ENCODE measurements at places on chromosomes 7 and 10.

GRCh38 chr7:158074896-158075632 lies 512.6 kb downstream of the PTPRN2 start:
- DNase-seq: no peak

- DNase-seq: no peak
Measured at GRCh38 chr10:24425151-24425550, 216.2 kb downstream of the KIAA1217 start.

GRCh38 chr7:143299346-143299745 lies 11.2 kb downstream of the CASP2 start:
- DNase-seq: peak; percentile 27

GRCh38 chr10:112593023-112593422 lies 146.0 kb downstream of the VTI1A start:
- DNase-seq: peak; percentile 7

DNA sequence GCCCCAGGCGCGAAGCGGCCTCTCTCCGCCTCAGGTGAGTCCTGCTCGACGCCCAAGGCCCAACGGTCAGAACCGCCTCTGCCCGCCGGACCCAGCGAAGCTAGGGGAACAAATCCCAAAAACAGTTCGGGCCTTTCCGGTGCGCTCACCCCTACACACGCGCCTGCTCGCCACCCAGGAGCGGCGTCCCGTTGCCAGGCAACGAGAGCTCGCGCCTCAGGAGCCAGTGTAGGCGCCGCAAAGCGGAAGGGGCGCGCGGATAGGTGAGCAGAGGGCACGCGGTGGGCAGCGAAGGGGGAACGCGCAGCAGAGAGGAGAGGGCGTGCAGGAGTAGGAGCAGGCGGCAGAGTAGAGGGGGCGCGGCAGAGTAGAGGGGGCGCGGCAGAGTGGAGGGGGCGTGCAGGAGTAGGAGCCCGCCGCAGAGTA lies at the start of the genes DYDC1 and DYDC2:
Gene DYDC1 (minus strand): TSS at position 193 of the 426 bp plus-strand sequence. CDS start 4,154 bp downstream, outside the sequence.
Gene DYDC2 (plus strand): TSS at position 219 of the 426 bp plus-strand sequence. CDS start 5,663 bp downstream, outside the sequence.
- DNase-seq: peak; percentile 4

DNA sequence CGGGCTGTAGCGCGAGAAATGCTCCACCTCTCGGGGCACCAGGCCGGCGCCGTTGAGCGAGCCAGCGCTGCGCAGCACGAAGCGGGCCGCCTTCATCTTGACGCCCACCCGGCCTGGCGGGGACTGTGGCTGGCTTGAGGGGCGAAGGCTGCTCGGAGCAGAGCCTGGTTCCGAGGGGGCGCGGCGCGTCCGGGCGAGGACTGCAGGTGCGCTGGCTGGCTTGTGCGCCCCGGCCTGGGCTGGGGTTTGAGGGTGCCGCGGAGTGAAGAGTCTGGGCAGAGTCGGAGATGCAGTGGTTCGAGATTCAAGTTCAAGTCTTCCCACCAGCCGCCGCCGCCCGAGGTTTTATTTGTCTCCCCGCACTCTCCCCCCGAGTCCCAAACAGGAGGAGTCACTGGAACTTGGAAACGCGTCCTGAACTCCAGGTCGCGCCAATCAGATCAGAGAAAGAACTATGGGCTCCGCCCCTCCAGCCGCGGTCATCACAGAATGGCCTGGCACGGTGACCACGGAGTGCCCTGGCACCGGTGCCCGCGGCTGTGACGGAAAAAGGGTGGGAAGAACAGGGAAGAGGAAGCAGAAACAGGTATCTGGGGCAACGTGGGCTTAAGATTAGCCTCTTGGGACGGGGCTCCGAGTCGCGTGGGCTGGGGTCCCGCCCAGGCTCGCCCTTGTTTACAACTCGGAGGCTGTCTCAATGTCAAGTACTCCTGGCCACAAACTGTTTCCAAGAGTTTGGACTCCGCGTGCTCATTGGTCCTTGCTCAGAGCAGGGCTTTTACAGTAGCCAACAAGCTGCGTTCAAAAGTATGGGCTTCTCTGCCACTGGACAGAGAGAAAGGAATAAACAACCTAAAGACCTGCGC lies at the start of gene PDK4:
Gene PDK4 (minus strand): TSS at position 319 of the 866 bp plus-strand sequence. CDS start 223 bp downstream, at position 96.
- DNase-seq: peak; percentile 78

DNA sequence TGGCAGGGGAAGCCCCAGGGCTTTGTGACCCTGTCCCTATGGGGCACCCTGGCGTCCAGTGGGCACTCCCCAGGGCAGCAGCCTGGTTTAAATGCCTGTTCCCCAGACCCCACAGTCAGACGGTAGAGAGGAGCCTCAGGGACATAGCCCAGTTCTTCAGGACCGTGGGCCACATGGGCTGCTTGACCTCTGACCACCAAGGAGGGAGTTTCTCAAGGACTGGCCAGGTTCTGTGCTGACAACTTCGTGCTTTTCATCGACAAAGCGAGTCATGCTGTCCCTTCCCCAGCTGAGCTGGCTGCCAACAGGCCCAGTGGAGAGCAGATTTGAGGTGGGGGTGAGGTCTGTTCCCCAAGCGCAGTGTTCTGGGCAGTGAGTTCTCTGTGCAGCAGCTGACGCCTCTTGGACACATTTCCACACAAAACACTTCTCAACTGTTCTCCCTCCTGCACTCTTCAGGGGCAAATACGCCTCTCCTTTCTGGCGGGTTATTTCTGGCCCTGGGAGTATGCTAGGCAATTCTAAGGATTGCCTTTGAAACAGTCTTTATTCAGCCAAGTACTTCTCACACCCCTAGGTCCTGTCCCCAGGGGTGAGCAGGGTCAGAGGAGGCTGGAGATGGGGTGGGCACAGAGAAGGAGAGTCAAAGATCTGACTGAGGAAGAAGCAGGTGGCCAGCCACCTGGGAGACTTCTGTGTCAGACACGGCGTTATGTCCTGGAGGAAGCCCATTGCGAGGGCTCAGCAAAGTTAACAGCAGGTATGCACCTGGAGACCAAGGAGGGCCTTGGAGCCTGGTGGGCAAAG lies 57.3 kb upstream of the CAMK2B start:
- DNase-seq: no peak

DNA sequence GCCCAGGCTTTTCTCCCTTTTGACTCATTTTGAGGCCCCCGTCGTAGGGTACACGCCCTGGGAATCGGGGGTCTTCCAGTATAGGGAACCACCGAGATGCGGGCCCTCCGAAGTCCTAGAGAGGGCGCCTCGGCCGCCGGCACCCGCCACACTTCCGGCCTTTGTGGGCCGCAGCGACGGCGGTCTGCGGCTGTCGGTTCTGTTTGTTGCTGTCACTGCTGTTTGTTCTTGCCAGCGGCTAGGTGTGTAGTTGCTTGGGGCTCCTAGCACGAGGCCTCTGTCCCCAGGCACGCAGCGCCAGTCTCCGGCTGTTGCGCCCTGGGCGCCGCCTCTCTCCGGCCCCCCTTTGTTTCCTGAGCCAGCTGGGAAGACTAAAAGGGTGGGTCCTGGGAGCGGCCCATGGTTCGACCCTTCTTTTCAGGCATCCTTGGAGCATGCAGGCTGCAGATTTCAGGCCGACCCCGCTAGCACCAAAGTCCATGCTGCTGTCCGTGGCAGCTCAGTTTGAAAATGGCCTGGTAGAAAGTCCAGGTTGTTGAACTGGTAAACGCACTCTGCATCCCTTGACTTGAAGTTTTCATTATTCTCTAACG lies 17.8 kb upstream of the ZKSCAN1 start:
- peak; percentile 28 for DNase-seq

DNA sequence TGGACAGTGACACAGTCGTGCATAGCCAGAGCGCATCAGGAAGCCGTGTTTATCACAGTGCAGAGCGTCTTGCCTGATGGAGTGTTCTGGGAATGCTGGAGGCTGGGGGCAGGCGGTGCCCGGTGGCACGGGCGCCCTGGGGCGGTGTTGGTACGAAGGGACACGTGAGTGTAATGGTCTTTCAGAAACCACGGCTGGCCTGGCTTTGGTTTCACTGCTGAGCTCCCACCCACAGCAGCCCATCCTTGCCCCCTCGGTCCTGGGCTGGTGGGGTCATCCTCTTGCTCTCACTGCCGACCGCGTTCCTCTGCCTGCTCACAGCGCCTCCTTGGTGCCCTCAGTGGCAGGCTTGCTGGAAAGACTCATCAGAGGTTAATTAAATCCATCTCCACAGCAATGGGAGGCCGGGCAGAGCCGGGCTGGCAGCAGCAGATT lies 50.6 kb downstream of the NKX6-2 start:
- no peak for DNase-seq

GRCh38 chr10:102713539-102713813 lies 721 bp downstream of the ARL3 start:
- DNase-seq: no peak

DNA sequence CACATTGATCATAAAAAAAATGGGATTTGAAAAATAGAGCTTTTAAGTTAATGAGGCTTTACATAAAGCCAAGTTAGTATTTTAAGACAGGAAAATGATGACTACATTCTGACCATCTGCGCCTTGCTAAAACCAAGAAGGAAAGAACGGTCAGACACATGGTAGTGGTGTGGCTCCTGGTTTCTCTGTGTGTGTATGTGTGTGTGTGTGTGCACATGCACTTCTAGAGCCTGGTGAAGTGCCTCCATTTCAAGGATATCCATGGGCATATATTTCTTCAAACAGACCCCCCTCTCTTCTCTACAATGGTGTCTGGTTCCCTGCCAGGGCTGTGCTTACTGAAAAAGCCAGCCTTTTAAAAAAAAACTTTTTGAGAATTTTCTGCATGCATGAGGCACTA lies 80.9 kb downstream of the FRMPD2 start:
- DNase-seq: no peak

DNA sequence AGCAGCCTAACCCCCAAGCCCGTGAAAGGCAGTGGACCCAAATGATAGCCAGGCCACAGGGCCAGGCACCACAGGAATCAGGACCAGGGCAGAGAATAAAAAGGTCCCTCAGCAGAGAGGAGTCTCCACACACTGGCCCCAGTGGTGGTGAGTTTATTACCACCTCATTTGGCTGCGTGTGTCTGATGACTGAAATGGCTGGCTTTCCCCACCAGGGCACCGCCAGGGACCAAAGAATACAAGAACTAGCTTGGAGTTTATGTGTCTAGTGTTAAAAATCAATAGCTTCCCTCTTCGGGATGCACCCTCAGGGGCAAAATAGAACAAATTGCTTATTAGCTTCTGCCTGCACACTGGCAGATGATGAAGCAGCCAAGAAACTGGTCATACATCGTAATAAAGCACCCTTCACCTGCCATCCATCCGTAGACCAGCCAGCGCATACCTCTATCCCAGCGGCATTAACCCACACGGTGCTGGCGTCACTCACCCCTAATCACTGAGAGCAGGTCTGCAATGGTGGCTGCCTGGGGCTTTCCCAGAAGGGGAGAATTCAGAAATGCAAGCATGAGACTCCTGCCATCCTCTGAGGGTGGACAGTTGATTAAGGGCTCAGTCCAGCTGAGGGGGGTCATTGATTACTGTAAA lies 223.7 kb upstream of the ZMIZ1 start:
- DNase-seq: no peak

GRCh38 chr10:122478971-122479370 lies 17.6 kb downstream of the HTRA1 start:
- no peak for DNase-seq

- no peak for DNase-seq
Measured at GRCh38 chr10:82953331-82953730, 1078.3 kb downstream of the NRG3 start.

- DNase-seq: no peak
Measured at GRCh38 chr7:80902019-80902418, 16.8 kb downstream of the SEMA3C start.

DNA sequence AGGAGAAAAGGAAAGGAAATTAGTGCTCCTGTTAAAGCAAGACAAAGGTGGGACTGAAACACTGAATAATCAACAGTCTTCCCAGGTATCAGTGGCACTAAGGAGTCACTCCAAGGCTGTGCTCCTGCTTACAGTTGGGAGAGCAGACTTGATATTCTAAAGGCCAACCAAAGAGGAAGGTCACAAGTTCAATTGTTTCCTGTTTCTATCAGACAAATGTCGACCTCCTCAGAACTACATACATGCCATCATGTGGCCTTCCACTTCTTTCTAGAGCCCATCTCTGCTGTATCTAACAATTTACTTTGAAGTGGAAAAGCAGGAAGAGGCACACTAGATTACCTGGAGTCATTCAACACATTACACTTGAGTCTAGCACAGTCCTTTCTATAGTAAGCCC lies 3.4 kb downstream of the ZNF239 start:
- DNase-seq: no peak

DNA sequence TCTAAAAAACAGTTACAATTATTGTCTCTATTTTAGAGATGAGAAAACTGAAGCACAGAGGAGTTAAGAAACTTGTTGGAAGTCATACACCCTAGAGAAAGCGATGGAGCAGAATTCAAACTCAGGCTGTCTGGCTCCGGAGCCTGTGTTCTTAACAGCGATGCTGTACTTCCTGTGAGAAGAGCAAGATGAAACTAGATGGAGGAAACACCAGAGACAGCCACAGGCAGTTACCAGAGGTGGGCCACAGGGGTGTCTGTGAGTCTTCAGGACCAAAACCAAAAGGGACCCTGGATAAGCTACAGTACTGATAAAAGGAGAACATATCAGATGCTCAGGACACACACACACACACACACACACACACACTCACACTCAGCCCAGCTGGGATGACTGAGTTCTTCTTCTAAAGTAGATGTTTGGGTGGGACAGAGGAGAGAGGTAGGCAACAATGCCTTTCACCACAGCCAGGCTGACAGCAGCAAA lies 289.2 kb downstream of the FZD1 start:
- no peak for DNase-seq

DNA sequence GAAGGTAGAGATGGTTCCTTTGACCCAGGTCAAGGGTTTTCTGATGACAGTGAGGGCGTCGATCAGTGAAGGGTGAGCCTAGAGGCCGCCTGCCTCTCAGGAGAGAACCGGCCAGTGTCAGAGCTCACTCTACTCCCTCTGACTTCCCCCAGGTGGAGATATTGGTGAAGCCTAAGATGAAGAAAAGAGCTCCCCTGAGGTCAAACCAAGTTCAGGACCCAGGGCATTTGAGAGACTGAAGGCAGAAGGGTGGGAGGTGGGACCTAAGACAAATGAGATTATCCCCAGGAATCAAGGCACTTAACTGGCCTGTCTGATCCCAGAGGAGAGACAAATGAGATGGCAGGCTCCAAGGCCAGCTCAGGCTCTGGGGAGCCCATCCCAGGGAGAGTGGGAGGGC lies 104.7 kb downstream of the CDH23 start:
- DNase-seq: no peak

DNA sequence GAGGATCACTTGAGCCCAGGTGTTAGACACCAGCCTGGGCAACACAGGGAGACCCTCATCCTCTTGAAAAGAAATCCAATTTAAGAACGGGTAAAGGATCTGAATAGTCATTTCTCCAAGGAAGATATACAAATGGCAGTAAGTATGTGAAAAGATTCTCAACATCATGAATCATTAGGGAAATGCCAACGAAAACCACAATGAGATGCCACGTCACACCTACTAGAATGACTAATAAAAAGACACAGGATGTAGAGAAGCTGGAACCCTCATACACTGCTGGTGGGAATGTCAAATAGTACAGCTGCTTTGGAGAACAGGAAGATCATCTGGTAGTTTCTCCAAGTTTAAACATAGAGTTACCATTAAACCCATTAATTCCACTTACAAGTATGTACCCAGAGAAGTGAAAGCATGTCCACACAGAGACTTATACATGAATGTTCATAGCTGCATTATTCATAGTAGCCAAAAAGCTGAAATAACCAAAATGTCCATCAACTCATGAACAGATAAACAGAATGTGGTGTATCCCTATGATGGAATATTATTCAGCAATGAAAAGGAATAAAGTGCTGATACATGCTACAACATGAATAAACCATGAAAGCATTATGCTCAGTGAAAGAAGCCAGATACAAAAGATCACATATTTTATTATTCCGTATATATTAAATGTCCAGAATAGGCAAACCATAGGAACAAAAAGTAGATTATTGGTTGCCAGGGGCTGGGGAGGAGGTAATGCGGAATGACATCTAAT lies 13.1 kb upstream of the ZMIZ2 start:
- DNase-seq: peak; percentile 68

All from AG08395 (cell line).